AG09319 (cell line): ENCODE measurements at places on chromosomes 12 and 14.
A peak's percentile ranks its signal among the peaks of the same experiment; 100 is the strongest.

- DNase-seq, result no peak
These were observed 386 bp downstream of the LIN52 start for GRCh38 chr14:74085047-74085637.

- peak; percentile 75 for DNase-seq
These were observed 33.6 kb downstream of the CMKLR1 start for GRCh38 chr12:108305520-108305919.

GRCh38 chr12:76445462-76445861 lies 97.2 kb upstream of the BBS10 start:
- DNase-seq, result no peak

GRCh38 chr12:104742551-104743201 lies 215.4 kb downstream of the SLC41A2 start:
- no peak for DNase-seq

- DNase-seq, result no peak
These were observed 129.3 kb downstream of the ZFP36L1 start for GRCh38 chr14:68663385-68664076.

- no peak for DNase-seq
These were observed 30.6 kb downstream of the FBXO21 start for GRCh38 chr12:117159674-117160073.

- DNase-seq, result no peak
These were observed 59.7 kb downstream of the DAO start for GRCh38 chr12:108939594-108939993.

DNA sequence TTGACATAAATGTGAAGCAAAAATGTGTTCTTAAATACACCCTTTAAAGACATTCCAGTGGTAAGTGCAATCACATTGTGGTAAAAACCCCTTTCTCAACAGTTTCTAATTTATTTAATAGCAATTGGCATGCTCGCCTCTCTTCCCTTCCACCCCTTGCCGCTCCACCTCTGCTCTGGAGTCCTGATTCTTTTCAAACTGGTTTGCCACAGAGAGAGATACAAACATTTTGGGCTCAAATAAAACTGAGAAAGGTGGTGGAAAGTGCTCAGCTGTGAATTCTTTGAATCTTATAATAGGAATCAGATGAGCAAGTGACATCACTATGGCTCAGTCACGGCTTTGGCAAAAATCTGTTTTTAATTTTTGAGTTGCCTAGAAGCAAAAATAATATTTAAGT lies 993.9 kb downstream of the GALC start:
- DNase-seq, result peak; percentile 34

GRCh38 chr14:66242001-66242400 lies 244.2 kb upstream of the CCDC196 start:
- no peak for DNase-seq

GRCh38 chr12:64171715-64172114 lies 50.4 kb downstream of the KICS2 start:
- no peak for DNase-seq

- no peak for DNase-seq
These were observed 235.2 kb downstream of the CACNA1C start for GRCh38 chr12:2288001-2288400.

- DNase-seq, result no peak
These were observed 27.0 kb downstream of the RHOF start for GRCh38 chr12:121766290-121767039.

DNA sequence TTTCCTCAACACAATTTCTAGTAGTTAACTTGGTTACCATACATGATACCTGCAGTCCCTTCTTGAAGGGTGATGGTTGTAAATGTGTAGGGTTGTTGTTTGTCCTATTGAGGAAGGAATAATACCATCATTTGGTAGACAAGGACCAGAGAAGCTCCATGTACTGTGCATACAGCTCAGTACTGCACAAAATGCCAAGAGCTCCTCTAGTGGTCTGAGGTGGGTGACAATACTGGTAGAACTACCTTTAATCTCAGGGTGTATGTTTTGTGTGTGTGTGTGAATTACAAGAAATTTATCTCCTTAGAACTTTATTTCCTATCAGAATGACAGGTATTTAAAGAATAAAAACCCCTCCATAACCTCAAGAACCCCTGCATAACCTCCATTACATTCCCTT lies 575.3 kb downstream of the TMTC2 start:
- no peak for DNase-seq

- DNase-seq, result no peak
These were observed 191.7 kb upstream of the GSC start for GRCh38 chr14:94961386-94962165.

DNA sequence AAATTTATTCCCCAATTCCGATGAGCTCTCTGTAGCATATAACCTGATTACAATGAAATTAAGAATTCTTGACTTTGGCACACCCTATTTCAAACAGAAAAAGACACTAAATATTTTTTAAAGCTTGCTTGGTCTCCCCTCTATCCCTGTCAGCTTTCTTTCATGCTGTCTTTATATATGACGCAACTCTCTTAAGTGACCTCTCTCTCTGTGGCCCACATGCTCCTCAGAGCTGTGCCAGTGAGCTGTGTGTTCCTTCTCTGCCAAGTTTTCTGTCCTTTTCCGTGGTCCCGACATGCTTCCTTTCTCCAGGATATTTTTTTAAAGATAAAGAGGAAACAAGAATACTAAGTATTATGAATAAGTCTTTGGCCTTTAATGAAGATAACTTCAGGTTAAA lies 484.0 kb downstream of the ETNK1 start:
- DNase-seq, result no peak

GRCh38 chr14:97748616-97749015 lies 951.4 kb downstream of the VRK1 start:
- no peak for DNase-seq

- DNase-seq, result no peak
These were observed 560.5 kb downstream of the BCL11B start for GRCh38 chr14:98711453-98711852.

DNA sequence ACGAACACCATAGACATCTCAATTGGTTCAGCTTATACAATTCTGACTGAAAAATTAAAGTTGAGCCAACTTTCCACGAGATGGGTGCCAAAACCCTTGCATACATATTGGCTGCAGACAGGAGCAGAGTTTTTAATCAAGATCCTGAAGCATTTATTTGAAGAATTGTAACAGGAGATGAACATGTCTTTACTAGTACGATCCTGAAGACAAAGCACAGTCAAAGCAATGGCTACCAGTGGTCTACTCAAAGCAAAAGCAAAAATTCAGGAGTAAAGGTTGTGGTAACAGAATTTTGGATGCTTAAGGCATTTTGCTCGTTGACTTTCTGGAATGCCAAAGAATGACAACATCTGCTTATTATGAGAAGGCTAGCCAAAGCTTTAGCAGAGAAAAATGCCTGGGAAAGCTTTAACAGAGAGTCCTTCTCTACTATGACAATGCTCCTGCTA lies 20.7 kb downstream of the ZDHHC17 start:
- peak; percentile 35 for DNase-seq

DNA sequence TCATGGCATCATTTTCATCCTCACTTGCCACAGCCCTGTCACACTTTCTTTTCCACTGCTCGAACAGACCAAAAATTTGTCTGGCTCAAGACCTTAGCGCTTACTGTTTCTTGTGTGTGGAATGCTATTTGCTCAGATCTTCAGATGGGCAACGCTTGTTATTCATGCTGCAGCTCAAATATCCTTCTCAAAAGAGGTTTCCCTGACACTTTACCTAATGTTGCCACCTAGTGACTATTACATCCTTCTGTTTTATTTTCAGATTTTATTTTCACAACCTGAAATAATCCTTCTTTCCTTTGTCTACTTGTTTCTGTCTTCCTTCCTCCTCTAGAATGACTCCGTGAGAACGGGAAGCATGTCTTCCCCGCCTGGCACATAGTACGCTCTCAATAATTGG lies 5.6 kb downstream of the FBXO33 start:
- peak; percentile 35 for DNase-seq

- DNase-seq, result no peak
These were observed 6.3 kb upstream of the RIN3 start for GRCh38 chr14:92507174-92507768.

DNA sequence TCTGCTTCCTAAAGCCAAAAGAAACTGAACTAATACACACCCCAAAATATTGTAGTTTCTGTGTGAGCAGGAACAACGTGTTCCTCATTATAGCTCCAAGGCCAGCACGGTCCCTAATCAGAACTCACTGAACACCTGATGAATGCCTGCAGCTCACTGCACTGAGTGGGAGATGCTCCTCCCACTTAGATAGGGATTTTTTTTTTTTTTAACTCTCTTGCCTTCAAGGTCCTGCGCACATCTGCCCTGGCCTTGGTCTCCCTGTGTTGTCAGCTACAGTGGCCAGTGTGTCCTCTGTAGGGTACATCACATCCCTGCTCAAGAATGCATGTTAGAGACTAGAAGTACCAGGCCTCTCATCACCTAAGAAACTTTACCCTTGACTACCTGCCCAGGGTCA lies 44.3 kb upstream of the TMPO start:
- no peak for DNase-seq

DNA sequence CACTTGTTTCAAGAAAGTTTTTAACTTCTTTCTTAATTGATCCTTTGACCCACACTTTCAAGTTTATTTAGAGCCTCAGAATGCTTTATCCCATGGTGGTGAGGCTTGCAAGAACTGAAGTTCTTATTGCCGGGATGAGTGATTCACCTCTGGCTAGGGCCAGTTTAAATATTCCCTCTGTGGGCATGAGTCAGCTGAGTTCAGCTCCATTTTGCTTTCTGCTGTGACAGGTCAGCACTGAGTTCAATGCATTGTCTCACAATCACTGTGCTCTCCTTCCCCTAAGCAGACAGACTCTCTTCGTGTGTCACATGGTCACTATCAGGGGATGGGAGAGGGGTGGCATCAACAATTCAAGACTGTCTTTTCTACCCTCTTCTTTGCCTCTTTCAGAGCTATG lies 514.6 kb upstream of the FBXO33 start:
- DNase-seq, result no peak

- no peak for DNase-seq
These were observed 6.9 kb downstream of the SYNDIG1L start for GRCh38 chr14:74419086-74419485.

DNA sequence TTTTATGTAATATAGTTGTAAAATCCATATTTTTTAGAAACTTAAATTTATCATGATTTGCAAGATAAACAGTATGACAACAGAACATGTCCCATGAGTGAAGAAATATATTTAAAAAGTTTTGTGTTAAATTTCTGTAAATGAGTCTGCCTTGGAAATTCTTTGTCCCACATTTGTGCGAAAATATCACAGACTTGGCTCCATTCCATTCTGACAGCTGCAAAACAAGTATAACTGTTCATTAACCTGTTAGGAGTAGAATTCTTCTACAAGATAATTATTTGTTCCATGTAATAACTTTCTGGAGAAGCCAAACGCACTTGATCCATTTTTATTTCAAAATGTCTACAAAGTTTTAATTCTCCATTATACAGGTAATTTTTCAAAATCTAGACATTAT lies 37.9 kb downstream of the MDM1 start:
- DNase-seq, result no peak

GRCh38 chr12:8465301-8465996 lies 9.7 kb downstream of the CLEC6A start:
- DNase-seq, result no peak

DNA sequence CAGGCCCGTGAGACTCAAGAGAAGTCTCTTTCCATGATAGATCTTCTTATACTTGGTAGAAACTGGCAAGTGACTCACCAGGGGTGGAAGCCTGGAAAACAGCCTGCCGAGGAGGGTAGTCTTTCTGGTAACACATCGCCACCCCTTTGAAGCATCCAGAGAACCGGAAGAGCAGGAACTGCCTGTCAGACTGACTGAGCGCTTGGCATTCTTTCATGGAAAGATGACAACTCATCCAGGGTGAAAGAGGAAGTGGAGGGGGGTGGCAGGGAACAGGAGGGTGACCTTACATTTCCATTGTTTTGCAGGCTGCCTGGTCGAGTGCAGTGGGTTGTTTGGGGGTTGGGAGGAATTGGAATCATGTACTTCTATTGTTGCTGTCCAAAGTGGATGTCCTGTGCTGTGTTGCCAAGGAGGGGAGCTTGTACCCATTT lies 34.5 kb downstream of the PRKCH start:
- no peak for DNase-seq

GRCh38 chr14:88452231-88452630 lies 66.8 kb downstream of the SPATA7 start:
- no peak for DNase-seq
